Stimulated activated CD4-positive, alpha-beta T cell treated with anti-CD3 and anti-CD28 coated beads, Interleukin-15, amount 100 ng/mL, for 1 hour (primary cell): ENCODE measurements at places on chromosomes 7 and 10.

- DNase-seq, result no peak
These were observed 1.5 kb upstream of the HECW1 start for GRCh38 chr7:43110791-43111535.

GRCh38 chr7:158102897-158103296, 484.7 kb downstream of the PTPRN2 start:
- no peak for DNase-seq

GRCh38 chr7:134714470-134715205, 64.8 kb upstream of the CALD1 start:
- no peak for DNase-seq

DNA sequence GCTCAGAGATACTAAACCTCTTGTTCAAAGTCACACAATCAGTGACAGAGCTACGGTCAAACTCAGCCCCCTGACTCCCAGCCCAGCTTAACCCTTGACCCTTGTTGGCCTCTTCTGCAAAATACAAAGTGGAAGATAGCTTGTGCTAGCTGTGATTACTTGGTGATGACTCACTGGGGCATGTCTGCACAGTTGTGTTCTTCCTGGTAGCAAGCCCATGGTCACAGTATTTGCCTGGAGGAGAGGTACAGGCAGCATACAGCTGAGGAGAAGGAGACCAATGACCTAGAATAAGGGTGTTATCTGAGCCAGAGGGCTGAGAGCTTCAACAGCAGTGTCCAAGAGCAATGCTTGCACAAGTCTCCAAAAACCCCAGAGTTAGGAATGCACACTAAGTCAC, 5.7 kb upstream of the HSPA12A start:
- no peak for DNase-seq

DNA sequence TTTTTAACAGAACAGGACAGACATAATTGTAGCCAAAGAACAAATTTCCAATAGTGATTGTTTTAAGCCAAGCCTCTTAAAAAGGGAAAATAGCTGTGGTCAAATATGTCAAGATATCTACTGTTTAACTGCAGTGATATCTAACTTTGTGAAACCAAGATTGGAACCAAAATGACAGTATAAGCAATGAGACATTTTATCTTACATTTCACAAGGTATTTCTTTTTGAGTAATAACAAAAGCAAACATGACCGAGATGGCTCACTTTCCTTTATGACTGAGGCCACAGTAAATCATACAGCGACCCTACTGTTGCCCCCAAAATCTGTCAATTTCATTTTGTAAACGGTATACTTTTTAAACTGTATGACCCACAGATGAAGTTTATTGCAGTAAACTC, 215.8 kb downstream of the MLLT10 start:
- no peak for DNase-seq

DNA sequence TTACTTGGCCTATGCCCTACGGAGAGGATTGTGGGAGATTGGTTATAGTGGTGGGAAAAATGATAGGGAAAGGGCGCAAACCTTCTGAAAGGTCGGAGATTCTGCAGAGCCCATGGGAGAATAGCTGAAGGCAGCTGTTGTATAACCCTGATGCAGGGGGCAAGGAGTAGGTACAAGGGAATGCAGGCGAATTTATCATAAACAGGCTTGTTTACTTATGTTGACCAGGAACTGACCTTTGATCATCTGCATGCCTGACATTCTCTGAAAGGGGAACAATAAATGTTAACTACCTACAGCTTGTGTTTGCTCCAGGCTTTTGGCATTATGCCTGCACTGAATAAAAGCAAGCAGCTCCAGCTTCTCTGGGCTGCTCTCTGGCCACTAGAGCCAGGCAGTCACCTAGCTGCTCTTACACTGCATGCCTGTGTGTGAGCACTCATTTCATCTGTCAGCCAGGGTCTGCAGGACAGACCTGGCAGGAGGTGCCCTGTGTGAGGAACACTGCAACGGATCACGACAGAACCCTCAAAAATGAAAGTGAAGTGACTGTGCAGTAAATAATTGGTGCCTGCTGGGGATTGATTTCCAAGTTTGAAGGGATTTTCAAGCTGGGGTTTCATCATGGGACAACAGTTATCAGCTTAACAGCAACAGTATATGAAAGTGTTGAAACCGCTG, 31.1 kb upstream of the ABCA13 start:
- DNase-seq, result no peak

DNA sequence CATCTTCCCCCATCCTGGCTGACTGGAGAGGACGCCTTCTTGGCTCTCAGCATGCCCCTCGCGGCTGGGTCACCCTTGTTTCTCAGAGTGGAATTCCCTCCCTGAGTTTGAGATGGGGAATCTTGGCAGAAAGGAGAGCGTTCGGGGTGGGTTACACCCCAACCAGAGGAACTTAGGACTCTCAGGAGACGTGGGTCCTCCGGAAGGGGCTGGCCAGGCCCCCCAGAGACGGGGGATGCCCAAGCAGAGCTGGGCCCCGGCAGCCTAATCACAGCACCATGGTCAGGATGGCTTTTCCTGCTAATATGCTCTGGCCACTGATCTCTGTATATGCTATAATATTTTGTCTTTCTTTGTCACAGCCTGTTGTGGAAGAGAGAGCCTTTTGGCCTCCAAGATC, 214.3 kb downstream of the WDR37 start:
- DNase-seq, result no peak

DNA sequence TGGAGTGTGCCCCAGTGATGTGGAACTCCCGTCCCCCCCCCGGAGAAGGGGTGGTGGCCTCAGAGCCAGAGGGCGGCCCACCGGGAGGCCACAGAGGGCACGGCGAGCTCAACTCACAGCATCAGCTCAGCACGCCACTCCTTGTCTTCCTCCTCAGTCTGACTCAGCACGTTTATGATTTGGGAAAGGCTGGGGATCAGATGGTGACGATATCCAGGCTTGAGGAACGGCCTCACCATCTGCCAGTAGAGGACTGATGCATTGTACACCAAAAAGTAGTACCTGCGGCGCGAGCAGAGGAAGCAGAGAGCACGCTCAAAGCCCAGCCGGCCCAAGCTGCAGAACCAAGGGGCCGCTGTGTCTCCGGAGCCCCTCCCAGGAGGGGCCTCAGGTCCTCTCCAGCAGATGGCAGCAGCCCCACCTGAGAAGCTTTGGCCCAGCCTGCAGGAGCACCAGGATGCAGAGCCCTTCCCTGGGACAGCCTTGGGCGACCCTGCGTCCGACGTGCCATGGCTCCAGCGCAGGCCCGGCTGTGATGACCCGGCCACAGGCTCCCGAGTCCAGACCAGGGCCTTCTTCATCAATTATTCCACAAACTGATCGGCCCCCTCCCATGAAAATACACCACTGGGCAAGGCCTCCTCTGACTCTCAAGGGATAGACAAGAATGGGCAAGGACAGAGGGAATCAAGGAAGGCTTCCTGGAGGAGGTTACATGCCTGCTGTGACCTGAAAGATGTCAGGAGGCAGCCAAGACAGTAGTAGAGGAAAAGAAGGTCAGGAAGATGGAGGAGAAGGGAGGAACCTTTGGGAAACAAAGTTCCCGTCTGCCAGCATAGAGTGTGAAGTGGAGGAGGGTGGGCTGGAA, 3.7 kb downstream of the CFAP46 start:
- no peak for DNase-seq

GRCh38 chr7:70694434-70694970, 437.4 kb upstream of the GALNT17 start:
- DNase-seq, result no peak

- DNase-seq, result no peak
These were observed 14.5 kb downstream of the SH2D4B start for GRCh38 chr10:80552151-80552646.

GRCh38 chr10:80529604-80530003, 8.1 kb upstream of the SH2D4B start:
- DNase-seq, result no peak

GRCh38 chr7:93955304-93955703, 33.8 kb downstream of the GNG11 start:
- no peak for DNase-seq

DNA sequence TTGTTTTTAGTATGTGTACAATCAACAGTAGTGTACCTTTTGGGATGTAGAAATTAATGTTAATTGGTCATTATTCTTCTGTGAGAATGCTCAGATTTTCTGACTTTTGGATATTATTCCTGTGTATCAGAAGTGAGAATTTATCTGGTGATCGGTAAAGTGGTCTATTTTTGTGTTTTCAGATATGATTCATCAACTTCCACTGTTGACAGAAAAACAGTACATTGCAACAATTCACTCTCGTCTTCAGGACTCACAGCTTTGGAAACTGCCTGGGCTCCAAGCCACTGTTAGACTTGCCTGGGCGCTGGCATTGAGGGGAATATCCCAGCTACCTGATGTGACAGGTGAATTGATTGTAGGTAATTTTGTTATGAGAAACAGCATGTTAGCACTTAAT, 20.9 kb downstream of the NUP205 start:
- no peak for DNase-seq

DNA sequence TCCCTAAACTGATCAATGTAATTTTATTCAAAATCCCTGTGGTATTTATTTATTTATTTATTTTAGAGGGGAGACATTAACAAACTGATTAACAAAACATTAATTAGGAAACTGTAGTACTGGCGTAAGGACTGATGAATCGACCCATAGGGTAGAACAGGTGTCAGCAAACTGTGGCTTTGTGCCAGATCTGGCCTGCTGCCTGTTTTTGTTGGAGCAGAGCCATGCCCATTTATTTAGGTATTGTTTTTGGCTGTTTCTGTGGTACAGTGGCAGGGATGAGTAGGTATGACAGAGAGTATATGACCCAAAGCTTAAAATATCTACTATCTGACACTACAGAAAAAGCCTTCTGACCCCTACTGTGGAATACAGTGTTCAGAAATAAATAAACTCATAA, 332.5 kb upstream of the ETV1 start:
- no peak for DNase-seq

- DNase-seq, result no peak
These were observed 142.7 kb downstream of the KCNMA1 start for GRCh38 chr10:77494756-77495541.

GRCh38 chr7:10739401-10739800, 234.3 kb upstream of the PHF14 start:
- no peak for DNase-seq

GRCh38 chr7:37445064-37445723, 3.5 kb downstream of the ELMO1 start:
- no peak for DNase-seq

DNA sequence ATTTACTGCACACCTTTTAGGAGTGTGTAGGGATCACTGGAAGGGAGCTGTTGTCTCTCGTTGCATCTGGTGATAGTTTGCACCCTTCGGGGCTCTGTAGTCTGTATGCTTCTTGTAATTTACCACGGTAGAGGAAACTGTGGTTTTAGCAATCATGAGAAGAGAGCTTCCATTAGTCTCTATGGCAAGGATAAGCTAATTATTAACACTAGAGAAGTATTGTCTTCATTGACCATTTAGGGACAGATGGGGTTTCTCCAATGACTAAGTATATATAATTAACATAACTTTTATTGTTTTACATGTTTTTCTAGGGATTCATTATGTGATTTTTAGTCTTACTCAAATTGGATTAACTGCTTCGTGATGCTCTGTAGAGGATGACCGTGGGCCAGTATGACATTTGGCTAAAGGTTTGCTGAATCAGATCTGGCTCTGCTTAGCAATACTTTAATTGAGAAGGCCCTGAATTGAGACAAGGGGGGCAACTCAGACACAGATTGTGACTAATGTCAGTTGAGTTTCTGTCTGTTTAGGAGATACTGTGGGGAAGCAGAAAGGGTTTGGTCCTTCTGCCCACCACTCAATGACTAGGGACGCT, 8.7 kb downstream of the SLC18A2 start:
- no peak for DNase-seq

- no peak for DNase-seq
These were observed 1033.8 kb upstream of the AUTS2 start for GRCh38 chr7:68564306-68565135.

GRCh38 chr7:151239837-151240459, 7.7 kb downstream of the CHPF2 start:
- no peak for DNase-seq

- DNase-seq, result no peak
These were observed 32.4 kb upstream of the TCF7L2 start for GRCh38 chr10:112917681-112918080.

DNA sequence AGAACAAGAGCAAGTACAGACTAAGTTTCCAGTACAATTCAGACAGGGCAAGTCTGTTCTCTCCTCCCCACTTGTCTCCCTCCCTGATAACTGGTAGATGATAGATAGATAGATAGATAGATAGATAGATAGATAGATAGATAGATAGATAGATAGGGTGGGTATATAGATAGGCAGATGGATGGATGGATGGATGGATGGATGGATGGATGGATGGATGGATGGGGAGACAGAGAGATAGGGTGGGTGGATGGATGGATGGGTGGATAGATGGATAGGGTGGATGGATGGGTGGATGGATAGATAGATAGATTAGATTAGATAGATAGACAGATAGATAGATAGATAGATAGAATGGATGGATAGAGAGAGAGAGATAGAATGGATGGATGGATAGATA, 152.8 kb upstream of the MKLN1 start:
- DNase-seq, result no peak

- no peak for DNase-seq
These were observed 156.3 kb downstream of the PTEN start for GRCh38 chr10:88019753-88020152.

DNA sequence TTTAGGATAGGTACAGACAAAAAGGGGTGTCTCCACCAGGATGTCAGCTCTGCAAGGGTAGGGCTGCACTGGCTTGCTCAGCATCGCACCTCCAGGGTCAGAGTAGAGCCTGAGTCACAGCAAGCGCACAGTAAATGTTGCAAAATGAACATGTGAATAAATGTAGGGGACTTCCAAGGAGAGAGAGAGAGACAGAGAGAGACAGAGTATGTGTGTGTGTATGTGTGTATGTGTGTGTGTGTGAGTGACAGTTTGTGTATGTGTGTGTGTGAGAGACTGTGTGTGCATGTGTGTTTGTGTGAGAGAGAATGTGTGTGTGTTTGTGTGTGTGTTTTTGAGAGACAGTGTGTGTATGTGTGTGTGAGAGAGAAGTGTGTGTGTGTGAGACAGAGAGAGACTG, 163.3 kb downstream of the RPS24 start:
- no peak for DNase-seq

DNA sequence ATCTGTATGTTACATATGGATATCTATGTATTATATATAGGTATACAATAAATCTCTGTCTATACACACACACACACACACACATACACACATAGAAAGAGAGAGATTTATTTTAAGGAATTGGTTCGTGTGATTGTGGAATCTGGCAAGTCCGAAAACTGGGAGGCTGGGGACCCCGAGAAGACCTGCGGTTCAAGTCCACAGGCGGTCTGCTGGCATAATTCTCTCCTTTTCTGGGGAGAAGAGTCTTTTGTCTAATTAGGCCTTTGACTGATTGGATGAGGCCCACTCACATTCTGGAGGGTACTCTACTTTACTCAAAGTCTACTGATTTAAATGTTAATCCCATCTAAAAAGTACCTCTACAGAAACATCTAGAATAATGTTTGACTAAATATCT, 65.1 kb downstream of the PAPSS2 start:
- DNase-seq, result no peak

GRCh38 chr10:130463104-130463875, 327.1 kb downstream of the GLRX3 start:
- no peak for DNase-seq
